Spleen (tissue), 13 donors: ENCODE measurements at places on chromosomes 7 and 10. TPM values are rescaled to one million over a fixed set of nuclear protein-coding genes. Genes with fewer than 3 reads are reported as not detected.

The CCL26 gene
- total RNA-seq, result not detected

The TACR2 gene
- 0.52 TPM for total RNA-seq

The TMEM176A gene
- total RNA-seq, result 60.9 TPM

The HOGA1 gene
- not detected for total RNA-seq

The GATA3 gene
- 10.0 TPM for total RNA-seq

The NPVF gene
- total RNA-seq, result not detected

The CRTAC1 gene
- not detected for total RNA-seq

The CISD1 gene
- 7.1 TPM for total RNA-seq

The NKX2-3 gene
- total RNA-seq, result 28.3 TPM

The IGFBP1 gene
- total RNA-seq, result not detected

The SMURF1 gene
- 22.2 TPM for total RNA-seq

The HTR5A gene
- not detected for total RNA-seq

The SEC31B gene
- 16.2 TPM for total RNA-seq

The WNT8B gene
- total RNA-seq, result not detected

The ACTR3C gene
- 18.6 TPM for total RNA-seq

The ATP6V0E2 gene
- total RNA-seq, result 25.4 TPM

The FRMD4A gene
- 141 TPM for total RNA-seq

The AS3MT gene
- 11.2 TPM for total RNA-seq

The PUS7 gene
- 5.0 TPM for total RNA-seq

The PLAC9 gene
- 3.8 TPM for total RNA-seq

The IFIT1 gene
- total RNA-seq, result 24.2 TPM

The FHIP2A gene
- total RNA-seq, result 34.3 TPM

The GNB2 gene
- total RNA-seq, result 270 TPM

The NUTM2A gene
- total RNA-seq, result 1.5 TPM

The UBE3C gene
- total RNA-seq, result 75.8 TPM

The ELN gene
- total RNA-seq, result 38.6 TPM

The CELF2 gene
- total RNA-seq, result 145 TPM

The POLR2J gene
- 34.5 TPM for total RNA-seq

The UNCX gene
- total RNA-seq, result not detected

The CCDC146 gene
- 10.7 TPM for total RNA-seq

The THNSL1 gene
- total RNA-seq, result 2.8 TPM

The MRLN gene
- not detected for total RNA-seq

The FEZF1 gene
- not detected for total RNA-seq

The GRM3 gene
- total RNA-seq, result not detected

The KLHL7 gene
- 18.6 TPM for total RNA-seq

The PLXNA4 gene
- total RNA-seq, result 8.9 TPM

The NPM3 gene
- total RNA-seq, result 29.1 TPM

The DPYSL4 gene
- total RNA-seq, result 3.8 TPM

The TUBB8 gene
- total RNA-seq, result not detected
